ENCODE measurements at places on chromosomes 16 and 17. TPM values are rescaled to one million over a fixed set of nuclear protein-coding genes. Genes with fewer than 3 reads are reported as not detected.

DNA sequence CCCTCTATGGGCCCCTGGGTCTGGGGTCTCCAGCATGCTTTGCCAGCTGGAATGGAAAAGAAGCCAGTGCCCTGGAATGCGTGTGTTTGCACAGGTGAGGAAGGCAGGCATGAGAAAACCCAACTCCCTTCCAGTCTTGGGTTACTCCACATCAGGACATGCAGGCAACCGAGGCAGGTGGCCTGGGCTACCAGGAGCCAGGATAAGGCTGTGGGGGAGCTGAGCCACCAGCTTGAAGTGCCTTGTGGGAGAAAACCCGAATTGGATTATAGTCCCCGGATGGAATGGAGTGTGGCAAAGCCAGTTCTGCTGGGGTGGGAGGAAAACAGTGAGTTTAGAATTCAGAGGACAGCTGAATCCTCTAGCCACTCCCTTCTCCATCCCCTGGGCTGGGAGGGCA, 7.2 kb downstream of the SRCIN1 start:
- peak; percentile 61 for DNase-seq

DNA sequence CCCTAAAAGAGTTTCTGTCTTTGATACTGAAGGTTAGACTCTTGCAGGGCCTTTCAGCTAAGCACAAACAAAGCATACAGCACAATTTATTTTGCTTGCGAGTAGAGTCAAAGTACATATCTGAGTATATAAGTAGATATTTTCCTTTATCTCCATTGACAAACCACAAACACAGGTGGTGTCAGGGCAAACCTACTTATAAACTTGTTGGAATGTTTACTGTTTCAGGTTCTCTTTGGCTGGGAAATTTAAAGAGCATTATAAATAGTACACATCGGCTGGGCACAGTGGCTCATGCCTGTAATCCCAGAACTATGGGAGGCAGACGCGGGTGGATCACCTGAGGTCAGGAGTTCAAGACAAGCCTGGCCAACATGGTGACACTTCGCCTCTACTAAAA, 442.6 kb upstream of the PSMD7 start:
- no peak for DNase-seq

GRCh38 chr16:56102906-56103305, 88.4 kb upstream of the GNAO1 start:
- DNase-seq = no peak

DNA sequence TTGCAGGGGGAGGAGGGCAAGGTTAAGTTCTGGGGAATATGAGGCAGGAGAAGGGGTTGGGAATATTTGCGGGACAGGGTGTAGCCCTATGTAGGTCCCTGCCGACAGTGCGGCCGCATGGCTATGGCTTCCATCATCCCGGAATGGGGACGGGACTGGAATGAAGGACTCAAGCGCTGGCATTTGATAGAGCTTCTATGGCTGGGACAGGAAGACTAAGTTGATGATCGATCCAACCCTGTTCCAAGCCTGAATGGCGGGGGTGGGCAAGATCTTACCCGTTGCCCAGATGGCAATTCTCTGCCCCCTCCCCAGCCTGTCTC, 47.1 kb downstream of the SRCIN1 start:
- DNase-seq = no peak

GRCh38 chr16:1374418-1375297, 22.9 kb downstream of the GNPTG start:
- DNase-seq = no peak

GRCh38 chr17:2399572-2400473, 1.0 kb downstream of the MNT start:
- DNase-seq = peak; percentile 97

DNA sequence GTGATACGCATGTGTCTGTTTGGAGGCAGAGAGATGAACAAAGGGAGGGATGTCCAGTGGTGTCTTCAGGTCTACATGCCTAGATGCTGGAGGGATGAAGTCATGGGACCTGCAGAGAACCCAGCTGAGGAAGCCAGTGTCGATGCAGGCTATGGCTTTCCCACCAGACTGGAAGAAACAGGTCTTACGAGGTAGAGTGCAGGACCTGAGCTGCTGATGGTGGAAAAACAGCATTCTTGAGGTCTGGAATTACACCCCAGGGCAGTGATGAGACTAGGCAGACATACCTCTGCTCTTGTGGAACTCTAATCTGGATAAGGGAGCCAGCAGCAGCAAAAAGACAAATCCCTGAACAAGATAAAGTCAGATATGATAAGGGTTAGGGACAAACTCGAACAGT, 37.4 kb downstream of the ARSG start:
- DNase-seq = no peak

- no peak for DNase-seq
These were observed 3.0 kb downstream of the COA3 start for GRCh38 chr17:42795465-42795864.

GRCh38 chr16:57390636-57391295, 13.8 kb upstream of the CCL17 start:
- no peak for DNase-seq

The NETO2 gene
- total RNA-seq = 7.4 TPM

The KRTAP9-8 gene
- not detected for total RNA-seq

The AOC2 gene
- 1.4 TPM for total RNA-seq

The DNAH2 gene
- total RNA-seq = 0.31 TPM

The GLTPD2 gene
- not detected for total RNA-seq
